ENCODE measurements at places on chromosomes 3 and 15.

DNA sequence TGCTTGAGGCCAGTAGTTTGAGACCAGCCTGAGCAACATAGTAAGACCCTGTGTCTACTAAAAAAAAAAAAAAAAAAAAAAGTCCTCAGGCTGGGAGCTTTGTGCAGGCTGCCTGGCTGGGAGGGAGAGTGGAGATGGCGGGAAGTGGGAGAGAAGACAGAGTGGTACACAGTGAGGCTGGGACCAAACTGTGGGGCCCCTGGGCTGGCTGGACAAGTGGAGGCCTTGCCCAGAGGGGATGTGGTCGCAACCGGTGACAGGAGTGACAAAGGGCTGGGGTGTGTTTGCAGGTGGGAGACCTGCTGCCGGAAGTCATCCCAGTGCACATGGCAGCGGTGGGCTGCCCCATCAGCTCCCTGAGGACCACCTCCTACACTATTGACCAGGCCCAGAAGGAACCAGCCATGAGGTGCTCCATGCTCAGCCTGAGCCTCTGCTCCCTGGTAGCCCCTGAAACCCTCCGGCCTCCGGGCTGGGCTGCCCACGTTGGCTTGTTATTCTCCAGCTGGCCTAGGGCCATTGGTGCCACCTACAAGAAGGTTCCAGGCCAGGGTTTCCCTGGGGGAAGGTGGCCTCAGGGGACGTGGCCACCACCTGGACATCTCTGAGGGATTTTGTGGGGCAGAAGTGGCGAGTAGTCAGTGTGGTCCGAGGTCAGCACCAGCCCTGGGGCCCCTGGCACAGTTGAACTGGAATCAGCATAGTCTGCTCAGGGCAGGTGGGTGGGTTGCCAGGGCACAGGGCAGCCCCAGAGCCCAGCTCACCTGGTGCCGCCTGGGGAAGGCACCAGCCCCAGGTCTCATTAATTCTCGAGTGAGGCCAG is 22.7 kb downstream of the ACAA1 start:
- no peak for DNase-seq

DNA sequence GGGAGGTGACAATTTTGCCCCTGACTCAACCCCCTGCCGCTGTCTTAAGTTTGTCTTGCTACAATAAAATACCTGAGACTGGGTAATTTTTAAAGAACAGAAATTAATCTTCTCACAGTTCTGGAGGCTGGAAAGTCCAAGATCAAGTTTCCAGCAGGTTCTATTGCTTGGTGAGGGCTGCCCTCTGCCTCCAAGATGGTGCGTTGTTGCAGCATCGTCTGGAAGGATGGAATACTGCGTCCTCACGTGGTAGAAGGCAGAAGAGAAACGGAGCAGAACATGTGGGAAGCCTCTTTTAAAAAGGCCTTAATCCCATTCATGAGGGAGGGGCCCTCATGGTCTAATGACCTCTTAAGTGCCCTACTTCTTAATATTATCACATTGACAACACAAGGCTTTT is 87.3 kb upstream of the SNTN start:
- DNase-seq = no peak

- DNase-seq = no peak
Measured at GRCh38 chr3:21755896-21756295, 4.9 kb upstream of the ZNF385D start.

DNA sequence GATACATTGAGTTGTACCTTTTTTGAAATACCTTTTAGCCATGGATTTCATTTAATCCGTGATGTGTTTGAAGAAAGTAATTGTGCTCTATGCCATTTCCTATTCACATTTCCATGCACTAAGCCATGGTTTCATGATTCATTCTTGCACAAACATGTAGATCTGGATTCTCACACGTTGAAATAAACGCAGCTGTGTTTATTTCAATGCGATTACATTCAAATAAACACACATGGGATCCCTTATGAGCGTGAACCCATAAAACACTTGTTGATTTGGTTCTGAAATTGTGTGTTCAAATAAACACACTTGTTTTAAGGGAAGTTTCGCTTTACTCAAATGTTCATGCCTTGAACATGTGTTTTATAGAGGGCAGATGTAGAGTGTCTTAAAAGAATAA is 39.2 kb downstream of the BBX start:
- no peak for DNase-seq

- DNase-seq = no peak
Measured at GRCh38 chr15:68307131-68307928, 29.8 kb downstream of the FEM1B start.

GRCh38 chr15:56344336-56344735 is 20.9 kb upstream of the TEX9 start:
- DNase-seq = no peak

GRCh38 chr3:188261011-188261410 is 107.1 kb downstream of the LPP start:
- no peak for DNase-seq

- DNase-seq = no peak
Measured at GRCh38 chr3:16918683-16919025, 33.9 kb downstream of the PLCL2 start.

DNA sequence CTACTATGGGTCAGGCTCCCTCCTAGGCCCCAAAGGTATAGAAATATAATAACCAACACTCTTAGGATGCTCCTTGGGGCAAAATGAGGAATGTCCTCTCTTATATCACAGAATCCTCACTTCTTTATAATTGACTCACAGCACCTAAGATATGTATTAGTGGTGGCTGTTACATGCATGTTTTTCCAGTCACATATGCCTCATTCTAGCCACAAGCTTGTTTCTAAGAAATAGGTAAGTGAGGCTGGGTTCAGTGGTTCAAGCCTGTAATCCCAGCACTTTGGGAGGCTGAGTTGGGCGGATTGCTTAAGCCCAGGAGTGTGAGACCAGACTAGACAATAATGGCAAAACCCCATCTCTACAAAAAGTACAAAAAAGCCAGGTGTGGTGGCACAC is 57.9 kb upstream of the PSMD6 start:
- no peak for DNase-seq

DNA sequence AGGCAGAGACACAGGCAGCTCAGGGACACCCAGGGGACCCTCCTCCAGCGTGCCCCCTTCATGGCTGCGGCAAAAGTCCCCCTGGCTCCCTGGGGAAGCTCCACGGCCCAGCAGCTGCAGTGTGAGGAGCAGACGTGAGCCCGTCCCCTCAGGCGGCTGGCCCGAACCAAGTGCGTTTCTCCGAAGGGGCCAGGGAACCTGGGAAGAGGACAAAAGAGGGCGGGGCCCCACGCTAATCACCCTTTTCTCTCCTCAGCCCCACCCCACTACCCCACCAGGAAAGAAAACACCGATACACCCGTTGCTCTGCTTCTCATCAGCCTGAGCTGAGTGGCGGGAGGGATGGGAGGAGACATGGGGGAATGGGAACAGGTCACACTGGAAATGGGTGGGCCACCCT is at the start of gene MUC4:
MUC4 (minus strand) TSS at position 174 of the 400 bp plus-strand sequence; CDS start at position 62, 112 bp downstream.
- no peak for DNase-seq

- DNase-seq = no peak
Measured at GRCh38 chr15:31367021-31367729, 40.5 kb downstream of the KLF13 start.

DNA sequence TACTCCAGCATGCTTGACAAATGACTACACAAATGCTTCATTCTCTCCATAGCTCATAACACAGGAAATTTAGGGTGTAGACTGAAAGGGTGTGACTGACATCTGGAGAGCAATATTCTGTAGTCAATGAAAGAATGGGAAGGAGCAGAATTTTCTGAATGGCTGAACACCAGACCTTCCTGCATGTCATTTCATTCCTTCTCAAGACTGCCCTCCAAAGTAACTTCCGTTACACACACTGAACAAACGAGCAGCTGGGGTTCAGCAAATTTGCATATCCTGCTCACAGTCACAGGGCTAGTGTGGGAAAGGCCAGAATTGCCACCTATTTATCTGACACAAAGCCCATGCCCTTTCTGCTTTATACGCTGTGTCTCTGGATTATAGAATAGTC is 325.0 kb upstream of the CFAP20DC start:
- DNase-seq = no peak

- no peak for DNase-seq
Measured at GRCh38 chr3:65706301-65706700, 332.4 kb downstream of the MAGI1 start.

DNA sequence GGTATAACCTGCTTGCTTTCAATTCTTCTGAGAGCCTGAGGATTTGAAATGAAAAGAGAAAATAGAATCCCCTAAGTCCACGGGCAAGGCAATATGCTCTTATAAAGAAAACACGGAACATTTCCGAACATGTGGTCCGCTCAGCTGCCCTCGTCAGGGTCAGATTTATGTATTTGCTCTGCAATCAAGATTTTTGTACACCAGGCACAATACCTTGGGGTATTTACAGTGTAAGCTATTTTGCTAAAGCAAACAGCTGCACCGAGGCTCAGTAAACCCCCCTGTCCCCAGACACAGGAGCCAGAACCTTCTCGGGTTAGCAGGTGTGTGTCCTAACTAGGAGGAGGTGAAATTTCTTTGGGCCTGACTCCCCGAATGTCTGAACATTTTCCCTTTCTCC is 155.8 kb upstream of the LRIG1 start:
- DNase-seq = no peak

DNA sequence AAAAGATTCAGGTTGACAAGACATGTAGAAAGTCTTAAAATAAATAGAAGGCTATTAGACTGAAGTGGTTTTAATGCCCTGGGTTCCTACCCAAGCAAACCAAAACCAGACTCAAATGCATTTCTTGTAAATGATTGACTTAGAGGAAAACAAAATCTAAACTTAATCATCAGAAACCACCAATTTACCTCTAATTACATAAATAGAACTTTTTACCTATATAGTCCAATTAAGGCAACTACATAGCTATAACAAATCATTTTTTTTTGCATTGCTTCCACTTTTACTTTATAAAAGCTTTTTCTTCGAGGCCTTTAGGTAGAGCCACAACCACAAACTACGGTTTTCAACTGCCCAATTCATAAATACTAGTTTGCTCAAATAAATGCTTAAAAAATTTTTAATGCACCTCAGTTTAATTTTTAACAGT is 231.3 kb upstream of the ARHGEF26 start:
- DNase-seq = no peak

DNA sequence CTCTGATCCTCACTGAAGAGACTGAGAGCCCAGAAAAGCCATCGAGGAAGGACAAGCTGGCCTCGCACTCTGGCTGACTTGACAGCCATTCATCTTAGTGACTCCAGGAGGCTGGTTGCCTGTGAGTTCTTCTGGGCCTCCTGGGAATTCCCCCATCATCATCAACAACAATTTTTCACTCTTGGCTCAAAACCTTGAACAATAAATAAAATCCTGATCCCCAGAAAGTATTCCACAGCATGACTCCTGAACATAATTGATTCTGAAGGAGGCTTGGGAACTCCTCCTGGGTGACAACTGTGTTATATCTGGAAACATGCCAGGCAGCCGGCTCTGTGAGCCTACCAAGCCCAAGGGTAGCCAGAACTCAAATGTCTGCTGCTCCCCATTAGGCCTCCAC is 188.6 kb downstream of the SHQ1 start:
- no peak for DNase-seq

- DNase-seq = no peak
Measured at GRCh38 chr3:172658344-172659245, 52.3 kb downstream of the NCEH1 start.

DNA sequence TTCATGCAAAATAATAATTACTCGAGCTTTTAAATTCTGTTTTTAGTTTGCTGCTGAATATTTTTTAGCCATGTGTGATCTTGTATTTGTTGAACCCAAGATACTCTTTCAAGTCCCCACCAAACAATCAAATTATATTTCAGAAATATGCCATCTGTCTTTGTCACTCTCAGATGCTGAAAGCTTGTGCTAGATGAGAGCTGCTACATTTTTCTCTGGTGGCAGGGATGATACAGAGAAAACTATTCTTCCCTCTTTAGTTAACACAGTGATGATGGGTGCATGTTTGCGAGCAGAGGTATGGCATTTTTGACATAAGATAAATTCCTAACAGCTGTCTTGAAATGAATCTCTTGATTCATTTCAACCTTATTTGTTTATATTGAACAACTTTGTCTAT is 100.6 kb upstream of the NPHP3 start:
- no peak for DNase-seq

GRCh38 chr15:58374147-58374546 is 57.6 kb upstream of the LIPC start:
- no peak for DNase-seq

GRCh38 chr15:91824256-91824655 is 29.3 kb upstream of the SLCO3A1 start:
- no peak for DNase-seq

DNA sequence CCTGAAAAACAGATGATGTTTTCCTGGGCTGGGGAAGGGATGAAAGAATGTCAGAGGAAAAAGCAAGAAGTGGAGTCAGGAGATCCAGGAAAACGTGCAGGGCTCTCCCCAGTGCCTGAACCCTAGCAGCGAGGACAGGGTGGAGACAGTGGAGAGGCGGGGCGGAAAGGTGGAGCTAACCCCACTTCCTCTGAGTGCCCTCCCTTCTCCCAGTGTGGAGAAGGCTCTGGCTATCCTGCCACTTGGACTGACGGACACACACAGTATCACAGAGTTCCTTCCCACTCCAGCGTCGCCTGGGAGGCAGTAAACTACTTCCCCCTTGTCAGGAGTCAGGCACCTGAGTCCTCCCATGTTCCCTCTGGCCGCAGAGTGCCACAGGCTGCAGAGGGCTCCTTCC is 125.3 kb upstream of the CHRNA7 start:
- no peak for DNase-seq

DNA sequence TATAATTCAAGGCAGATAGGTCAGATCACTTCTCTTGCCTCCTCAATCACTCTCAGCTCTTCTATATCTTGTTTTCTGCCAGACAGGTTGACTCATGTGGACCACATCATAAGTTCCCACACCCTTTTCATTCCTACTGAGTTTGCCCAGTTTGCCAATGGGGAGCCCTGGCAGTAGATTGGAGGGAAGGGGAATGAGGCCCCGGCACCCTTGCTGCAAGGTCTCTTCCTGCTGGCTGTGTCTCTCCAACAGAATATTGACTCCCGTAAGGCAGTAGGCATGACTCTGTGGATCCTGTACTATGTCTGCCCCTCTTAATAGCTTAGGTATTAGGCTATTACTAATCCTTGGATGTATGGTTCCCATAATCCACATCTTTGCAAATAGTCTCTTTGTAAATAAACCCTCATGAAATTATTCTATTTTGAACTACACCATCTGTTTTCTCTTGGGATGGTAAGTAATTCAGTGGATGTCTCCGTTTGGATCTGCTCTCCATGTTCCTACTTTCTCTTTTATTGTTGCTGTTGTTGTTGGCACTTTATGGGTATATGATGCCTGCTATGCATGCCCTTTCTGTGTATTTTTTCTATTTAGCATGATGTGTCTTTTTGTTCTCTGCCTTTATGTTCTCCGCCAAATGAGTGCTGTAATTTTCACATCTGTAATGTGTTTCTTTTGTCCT is 65.5 kb upstream of the DCBLD2 start:
- DNase-seq = no peak

DNA sequence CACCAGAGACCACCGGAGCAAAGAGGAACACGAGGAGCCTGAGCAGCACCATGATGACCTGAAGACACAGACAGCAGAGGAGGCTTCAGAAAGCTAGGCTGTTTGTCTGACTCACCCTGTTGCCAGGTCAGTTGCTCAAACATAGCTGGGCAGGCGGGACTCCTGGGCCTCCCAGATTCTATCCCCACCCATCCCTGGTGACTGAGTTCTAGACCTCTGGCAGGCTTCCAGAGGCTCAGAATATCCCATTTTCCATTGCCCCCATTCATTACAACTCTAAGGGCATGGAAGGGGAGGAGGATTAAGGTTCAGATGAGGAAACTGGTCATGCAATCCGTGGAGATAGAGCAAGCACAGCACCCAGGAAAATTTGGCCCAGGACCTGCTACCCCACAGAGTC is at the start of gene CDHR4:
CDHR4 (minus strand) TSS at position 113 of the 400 bp plus-strand sequence; CDS start at position 52, 61 bp downstream.
- DNase-seq = no peak

GRCh38 chr15:90271459-90272166 is 6.1 kb downstream of the NGRN start:
- no peak for DNase-seq
